ENCODE measurements at places on chromosomes 1 and 21.

DNA sequence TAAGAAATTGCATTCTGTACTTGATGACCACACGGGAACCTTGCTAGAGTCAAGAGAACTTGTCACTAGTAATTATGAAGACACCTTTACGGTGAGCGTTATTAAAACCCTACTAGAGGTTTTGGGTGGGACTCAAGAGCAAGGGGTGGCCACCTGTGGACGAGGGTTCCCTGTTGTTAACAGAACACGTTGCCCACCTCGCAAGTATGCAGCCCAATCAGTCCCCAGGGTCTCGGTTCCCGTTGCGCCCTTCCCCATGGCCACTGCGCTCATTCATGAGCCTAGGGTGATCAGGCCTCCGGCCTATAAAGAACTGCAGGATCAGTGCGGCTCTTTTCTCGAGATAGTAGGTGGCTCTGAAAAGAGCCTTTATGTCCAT is 30.2 kb upstream of the RNF187 start:
- DNase-seq, result no peak

- DNase-seq, result no peak
Measured at GRCh38 chr1:165298203-165298820, 58.2 kb downstream of the LMX1A start.

DNA sequence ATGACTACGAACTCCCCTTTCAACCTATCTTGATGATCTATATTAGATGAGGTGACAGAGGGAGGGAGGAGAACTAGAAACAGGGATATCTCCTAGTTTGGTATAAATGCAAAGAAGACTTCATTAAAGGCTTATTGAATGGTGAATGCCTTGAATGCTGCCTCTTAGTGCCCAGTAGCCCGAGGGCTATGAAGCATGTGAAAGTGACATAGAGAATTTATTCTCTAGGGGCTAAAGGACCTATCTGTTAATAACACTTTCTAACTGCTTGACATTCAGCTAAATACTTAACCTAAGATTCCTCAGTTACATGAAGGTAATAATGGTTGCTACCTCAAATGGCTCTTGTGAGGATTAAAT is 764.1 kb downstream of the LTN1 start:
- no peak for DNase-seq

GRCh38 chr1:8642114-8642513 is 175.3 kb downstream of the RERE start:
- DNase-seq, result no peak

DNA sequence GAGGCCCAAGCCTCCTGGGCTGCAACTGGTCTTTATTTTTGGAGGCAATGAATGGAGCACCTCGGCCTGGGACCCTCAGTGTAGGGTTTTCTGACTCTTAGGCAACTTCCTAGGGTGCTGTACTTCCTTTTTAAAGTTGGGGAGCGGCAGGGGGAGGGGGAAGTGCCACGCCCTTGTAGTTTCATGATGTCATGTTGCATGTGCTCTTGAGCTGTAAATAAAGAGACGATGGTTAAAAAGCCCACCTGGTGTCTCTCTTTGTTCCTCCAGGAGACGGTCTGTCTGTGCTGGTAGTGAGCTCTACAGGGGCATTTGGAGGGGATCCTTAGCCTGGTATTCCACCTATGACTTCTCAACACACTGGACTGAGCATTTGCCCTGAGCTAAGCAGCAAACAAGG is 10.3 kb upstream of the AGTRAP start:
- no peak for DNase-seq

GRCh38 chr1:242212401-242212800 is 213.5 kb upstream of the MAP1LC3C start:
- no peak for DNase-seq

DNA sequence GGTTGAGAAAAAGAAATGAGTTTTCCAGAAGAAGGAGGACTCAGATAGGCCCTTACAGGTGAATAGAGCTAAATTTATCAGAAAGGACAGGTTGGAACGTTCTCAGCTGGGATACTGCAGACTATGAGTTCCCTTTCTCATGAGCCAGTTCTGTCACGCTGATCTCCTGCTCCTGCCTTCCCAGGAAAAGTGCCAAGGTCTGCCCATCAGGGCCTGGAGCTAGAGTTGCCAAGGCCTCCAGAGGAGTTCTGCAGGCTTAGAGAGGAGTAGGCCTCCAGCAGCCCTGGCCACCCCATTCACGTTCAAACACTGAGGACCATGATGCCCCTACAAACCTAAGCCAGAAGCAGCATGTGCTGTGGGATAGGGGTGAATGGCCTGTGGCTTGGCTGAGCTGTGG is 126.8 kb upstream of the TNR start:
- DNase-seq, result no peak

DNA sequence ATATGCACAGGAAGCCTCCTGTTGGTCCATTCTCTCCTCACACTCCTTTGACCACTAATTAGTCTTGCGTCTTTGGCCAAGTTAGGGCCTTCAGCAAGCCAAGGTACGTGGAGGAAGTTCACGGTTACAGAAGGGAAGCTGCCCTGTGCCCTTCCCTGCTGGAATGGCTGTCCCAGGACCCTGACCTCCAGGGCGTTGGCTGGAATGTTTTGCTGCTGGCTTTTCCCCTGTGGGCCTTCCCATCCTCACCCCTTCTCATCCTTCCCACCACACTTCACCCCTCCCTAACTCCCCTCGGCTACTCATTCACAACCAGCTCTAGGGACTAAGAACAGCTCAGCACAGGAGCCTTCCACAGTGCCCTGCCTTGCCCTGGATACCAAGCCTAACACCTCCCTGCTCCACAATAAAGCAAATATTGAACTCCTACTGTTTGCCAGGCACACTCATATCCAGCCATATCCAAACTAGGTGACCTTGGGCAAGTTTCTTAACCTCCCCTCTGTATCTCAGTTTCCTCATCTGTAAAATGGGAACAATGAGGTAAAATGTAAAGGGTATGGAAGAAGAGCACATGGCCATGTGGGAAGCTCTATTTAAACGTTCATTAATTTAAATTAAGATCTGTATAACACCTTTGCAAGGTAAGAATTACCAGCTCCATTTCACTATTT is 8.8 kb upstream of the CDCP2 start:
- DNase-seq, result no peak

DNA sequence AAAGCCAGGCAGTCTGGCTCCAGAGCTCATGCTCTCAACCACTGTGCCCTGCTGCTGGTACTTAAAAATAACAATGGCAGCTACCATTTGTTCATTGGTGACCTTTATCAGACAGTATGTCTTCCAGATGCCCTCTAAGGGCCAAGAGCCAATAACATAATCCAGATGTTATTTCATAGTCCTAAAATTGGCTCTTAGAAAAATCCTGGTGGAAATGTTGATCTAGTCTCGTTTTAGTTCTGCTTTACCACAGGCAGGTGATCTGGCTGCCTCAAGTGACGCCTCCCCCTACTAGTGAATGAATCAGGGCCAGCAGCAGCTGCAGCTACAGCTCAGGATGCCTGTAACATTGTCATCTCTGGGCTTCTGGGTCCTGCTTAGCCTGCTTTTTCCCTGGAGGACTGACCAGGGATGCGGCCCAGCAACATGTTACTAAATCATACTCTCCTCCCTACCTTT is 12.6 kb upstream of the HMGN2 start:
- DNase-seq, result no peak

- DNase-seq, result no peak
Measured at GRCh38 chr1:21503706-21504377, 5.4 kb upstream of the ALPL start.

- DNase-seq, result no peak
Measured at GRCh38 chr1:31488528-31488927, 75.5 kb downstream of the SERINC2 start.
